Right hindlimb (tissue), 1 donor: ENCODE measurements at places on chromosomes 2 and 18.

GRCh38 chr2:240569998-240570530 is 1.8 kb downstream of the RNPEPL1 start:
- no peak for DNase-seq

DNA sequence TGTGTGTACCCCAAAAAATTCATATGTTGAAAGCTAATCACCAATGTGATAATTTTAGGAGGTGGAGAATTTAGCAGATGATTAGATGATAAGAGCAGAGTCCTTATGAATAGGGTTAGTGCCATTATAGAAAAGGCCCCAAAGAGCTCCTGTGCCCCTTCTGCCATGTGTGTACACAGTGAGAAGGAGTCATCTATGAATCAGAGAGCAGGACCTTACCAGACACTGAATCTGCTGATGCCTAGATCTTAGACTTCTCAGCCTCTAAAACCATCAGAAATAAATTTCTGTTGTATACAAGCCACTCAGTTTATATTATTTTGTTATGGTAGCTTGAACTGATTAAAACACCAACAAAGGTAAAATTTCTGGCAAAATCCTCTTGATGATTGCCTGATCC is 560.0 kb upstream of the CDH2 start:
- DNase-seq: no peak

DNA sequence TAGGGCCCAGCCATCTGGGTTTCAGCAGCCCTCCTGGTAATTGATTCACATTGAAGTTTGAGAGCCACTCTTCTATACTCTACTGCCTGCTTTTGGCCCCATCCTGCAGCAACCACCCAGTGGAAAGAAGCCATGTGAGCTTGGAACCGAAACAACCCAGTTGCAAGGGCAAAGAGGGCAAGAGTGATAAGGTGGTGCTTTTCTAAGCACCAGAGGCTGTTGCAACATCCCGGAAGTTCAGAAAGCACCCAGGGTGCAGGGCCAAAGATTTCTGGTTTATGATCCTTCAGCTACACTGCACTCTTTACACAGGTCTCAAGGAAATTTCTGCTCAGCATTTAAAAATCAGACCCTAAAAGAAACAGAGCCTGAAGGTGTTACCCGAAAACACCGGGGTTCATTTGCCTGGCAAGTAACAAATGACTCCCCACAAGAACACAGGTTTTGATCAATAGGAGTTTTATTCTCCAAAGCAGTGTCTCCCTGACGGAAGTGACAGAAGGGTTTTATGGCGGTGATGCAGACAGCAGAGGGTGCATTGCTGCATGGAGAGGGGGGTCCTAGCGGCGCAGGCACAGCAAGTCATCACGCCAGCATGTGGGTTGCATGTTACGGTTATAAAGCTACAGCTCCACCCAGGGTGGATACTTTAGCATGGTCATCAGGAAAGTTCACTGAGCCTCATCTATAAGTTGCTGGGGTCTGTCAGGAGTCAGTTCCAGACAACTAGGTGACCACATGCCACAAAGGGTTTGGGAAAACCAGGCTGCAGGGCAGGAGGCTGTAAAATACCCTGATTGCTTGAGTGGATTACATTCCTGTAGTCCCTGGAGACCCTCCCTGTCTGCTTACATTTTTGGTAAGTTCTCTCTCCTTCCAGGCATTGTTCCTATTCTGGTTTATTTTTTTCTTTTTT is 28.8 kb upstream of the TMEM37 start:
- no peak for DNase-seq

GRCh38 chr2:166013878-166014277 is 60.3 kb upstream of the TTC21B start:
- no peak for DNase-seq

GRCh38 chr2:10348891-10349290 is 46.2 kb downstream of the HPCAL1 start:
- DNase-seq: no peak

DNA sequence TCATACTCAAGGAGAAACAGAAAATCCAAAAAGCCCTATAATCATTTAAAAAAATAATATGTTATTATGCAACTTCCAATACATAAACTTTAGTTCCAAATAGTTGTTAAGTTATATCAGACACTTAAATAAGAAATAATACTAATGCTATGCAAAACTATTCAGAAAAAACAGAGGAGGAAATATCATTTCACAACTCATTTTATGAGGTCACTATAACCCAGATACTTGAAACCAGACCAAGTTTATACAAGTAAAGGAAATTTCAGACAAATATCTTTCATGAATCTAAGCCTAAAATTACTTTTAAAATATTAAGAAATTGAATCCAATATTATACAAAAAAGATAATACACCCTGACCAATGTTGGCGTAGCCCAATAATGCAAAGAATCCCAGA is 260.8 kb downstream of the CD226 start:
- no peak for DNase-seq

DNA sequence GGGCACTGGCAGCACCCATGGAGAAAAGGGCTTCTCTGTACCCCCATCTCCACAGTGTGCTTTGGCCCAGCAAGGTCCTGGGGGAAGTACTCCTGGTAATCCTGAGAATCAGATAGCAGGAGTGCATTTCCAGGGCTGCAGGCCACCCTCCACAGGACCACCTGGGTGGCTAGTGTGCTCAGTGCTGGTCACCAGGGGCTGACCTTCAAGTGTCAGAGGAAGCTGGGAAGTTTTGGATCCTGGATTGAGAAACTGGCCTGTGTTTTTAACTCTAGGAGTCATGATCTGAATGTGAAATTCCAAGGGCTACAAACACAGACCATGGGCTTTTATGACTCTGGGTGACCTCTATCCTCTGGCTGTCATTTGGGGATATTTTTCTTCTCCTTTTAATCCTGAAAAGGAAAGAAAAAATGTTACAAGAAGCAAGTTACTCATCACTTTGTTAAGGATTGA is 9.3 kb downstream of the RHOB start:
- DNase-seq: no peak

- no peak for DNase-seq
Measured at GRCh38 chr2:211085056-211085680, 528.8 kb downstream of the CPS1 start.

GRCh38 chr2:240989451-240990265 is 8.8 kb upstream of the SNED1 start:
- peak; percentile 15 for DNase-seq

GRCh38 chr2:202695166-202695565 is 60.4 kb downstream of the FAM117B start:
- DNase-seq: no peak

DNA sequence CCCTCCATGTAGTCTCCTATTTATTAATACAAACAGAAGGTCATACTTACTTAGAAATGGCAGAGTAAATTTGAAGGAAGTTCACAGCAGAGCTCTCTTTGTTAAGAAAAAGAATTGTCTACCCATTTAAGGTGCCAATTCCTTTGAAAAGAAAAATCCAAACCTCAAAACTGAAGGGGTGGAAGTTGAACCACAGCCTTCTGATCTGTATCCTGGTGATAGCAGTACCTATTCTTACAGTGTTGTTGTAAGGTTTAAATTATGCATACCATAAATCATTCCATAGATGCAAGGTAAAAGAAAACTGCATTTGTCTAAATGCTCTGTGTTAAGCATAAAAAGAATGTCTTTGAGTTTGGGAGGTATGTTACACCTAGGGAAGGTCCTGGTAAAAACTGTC is 47.6 kb downstream of the COBLL1 start:
- no peak for DNase-seq

DNA sequence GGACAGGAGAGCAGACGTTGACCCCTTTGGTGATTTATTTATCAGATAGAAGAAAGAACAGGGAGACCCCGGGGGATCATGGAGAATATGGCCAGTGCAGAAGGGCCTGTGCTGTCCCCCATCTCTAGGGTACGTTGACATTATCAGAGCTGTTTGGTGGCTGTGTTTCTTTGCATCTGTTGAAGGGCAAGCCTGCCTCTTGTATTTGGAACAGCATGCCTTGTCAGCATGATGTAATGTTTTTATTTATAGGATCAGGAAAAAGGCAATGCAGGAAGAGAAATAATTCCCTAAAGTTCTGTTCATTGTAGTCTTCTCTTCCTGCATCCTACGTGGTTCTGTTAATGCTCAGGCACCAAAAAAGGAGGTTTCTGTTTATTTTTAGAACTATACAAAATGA is 49.8 kb upstream of the CABYR start:
- no peak for DNase-seq

DNA sequence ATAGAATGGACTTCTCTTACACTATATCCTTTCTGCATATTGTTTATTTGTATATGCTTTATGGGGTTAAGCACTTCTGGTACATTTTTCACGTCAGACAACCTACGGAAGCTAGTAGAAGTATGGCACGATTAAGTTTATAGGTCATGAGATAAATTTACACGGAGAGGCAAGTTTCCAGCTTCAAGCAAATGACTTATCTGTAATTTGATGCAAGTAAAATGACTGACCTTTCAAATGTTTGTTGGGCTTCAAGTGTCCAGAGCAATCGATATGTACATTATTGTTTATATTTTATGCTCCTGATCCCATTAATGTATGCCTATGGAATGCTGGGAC is 97.5 kb upstream of the EFEMP1 start:
- no peak for DNase-seq

GRCh38 chr2:148071351-148071750 is 50.5 kb downstream of the MBD5 start:
- no peak for DNase-seq

GRCh38 chr2:188378371-188378950 is 86.8 kb downstream of the GULP1 start:
- DNase-seq: no peak

GRCh38 chr2:231554748-231555545 is 24.7 kb upstream of the NMUR1 start:
- peak; percentile 61 for DNase-seq

GRCh38 chr2:150528861-150529801 is 41.7 kb upstream of the RND3 start:
- no peak for DNase-seq

DNA sequence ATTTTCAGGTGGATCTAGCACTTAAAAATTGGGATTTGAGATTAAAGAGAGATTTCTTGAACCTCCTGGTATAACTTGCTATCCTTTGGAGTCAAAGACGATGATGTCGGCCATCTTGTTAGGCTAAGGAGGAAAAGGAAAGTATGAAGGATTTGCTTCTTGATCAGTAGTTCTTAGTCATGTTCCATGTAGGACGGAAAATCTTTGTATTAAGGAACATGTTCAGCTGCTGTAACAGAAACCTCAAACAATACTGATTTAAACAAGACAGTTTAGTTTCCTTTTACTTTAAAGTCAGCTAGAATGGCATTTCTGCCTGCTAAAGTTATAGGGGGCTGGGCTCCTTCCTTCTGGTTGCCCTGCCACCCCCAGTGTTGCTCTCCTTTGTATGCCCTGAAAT is 56.4 kb upstream of the MGAT5 start:
- no peak for DNase-seq

DNA sequence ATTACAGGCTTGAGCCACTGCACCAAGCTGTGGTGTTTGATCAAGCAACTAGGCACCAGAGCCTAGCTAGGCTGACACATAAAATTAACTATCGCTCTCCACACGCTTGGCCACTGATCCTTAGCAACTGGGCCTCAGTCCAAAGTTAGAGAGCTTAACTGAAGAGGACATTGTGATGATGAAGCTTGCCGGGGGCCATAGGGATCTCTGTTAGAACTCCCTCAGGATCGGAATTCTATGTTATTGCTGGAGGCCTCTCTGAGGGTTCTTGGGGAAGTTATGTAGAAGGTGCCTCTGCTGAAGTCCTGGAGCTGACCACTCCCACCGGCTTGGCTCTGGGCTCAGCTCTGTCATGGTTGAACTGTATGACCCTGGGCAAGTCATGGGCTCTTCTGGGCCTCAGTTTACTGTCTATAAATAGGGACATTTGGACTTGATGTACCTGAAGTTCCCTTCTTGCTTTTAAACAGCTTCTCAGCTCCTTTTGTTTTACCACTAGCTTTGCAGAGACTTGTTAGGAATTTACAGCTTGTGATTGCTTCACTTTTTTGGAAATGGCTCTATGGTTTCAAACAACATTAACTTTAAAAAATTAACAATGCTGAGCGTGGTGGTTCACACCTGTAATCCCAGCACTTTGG is 44.1 kb downstream of the GATA6 start:
- no peak for DNase-seq

DNA sequence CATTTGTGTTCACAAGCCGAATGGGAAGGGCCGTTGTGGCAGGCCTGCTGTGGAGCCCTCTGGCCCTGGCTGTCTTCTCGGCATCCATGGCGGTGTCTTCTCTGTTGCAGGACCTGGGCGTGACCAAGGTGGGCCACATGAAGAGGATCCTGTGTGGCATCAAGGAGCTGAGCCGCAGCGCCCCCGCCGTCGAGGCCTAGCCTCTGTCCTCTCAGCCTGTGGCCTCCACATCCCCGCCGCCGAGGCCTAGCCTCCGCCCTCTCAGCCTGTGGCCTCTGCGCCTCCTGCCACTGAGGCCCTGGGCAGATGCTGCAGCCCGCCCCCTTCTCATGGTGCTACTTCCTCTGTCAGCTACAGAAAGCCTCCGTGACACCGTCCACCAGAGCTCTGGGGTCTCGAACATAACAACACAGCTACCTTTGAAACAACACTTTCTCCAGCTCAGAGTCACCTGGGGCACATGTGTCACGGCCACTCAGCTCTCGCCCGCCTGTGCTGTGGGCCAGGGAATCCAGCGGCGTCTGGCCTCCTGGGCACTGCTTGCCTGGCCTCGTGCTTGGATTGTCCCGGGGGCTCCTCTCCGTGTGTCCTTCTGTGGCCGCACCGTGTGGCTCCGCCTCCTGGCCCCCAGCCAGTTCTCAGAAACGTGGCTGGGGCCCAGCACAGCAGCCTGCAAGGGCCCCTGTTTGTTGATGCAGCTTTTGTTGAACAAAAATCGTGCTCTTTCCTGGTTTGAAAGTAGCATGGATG is 97.1 kb downstream of the USP40 start:
- peak; percentile 53 for DNase-seq
